IgD-negative memory B cell (primary cell): ENCODE measurements at places on chromosomes 3 and 15. TPM values are rescaled to one million over a fixed set of nuclear protein-coding genes. Genes with fewer than 3 reads are reported as not detected.

The CCDC14 gene
- 2.6 TPM for polyA plus RNA-seq

The RAD51 gene
- 0.45 TPM for polyA plus RNA-seq

The PODXL2 gene
- 9.1 TPM for polyA plus RNA-seq

The SLC28A1 gene
- polyA plus RNA-seq, result not detected

The GOLGA8S gene
- polyA plus RNA-seq, result not detected

The GPR87 gene
- not detected for polyA plus RNA-seq

The CHST2 gene
- 7.8 TPM for polyA plus RNA-seq

The TUSC7 gene
- polyA plus RNA-seq, result not detected

The OR5AC2 gene
- not detected for polyA plus RNA-seq

The RSL24D1 gene
- 93.3 TPM for polyA plus RNA-seq

The HCLS1 gene
- polyA plus RNA-seq, result 468 TPM

The SYNM gene
- not detected for polyA plus RNA-seq

The KBTBD13 gene
- not detected for polyA plus RNA-seq

The NR2E3 gene
- 0.78 TPM for polyA plus RNA-seq

The CA12 gene
- not detected for polyA plus RNA-seq

The TMEM158 gene
- polyA plus RNA-seq, result not detected

The TOMM70 gene
- 14.0 TPM for polyA plus RNA-seq

The TMEM44 gene
- 2.2 TPM for polyA plus RNA-seq

The COLQ gene
- not detected for polyA plus RNA-seq

The ZNF197 gene
- polyA plus RNA-seq, result 5.9 TPM

The GOLGA6D gene
- not detected for polyA plus RNA-seq

The ZBTB20 gene
- 42.6 TPM for polyA plus RNA-seq

The RNF123 gene
- polyA plus RNA-seq, result 19.7 TPM

The CASR gene
- polyA plus RNA-seq, result not detected

The TMEM207 gene
- not detected for polyA plus RNA-seq

The PROS1 gene
- polyA plus RNA-seq, result 0.26 TPM

The CYP8B1 gene
- not detected for polyA plus RNA-seq

The FAM107A gene
- not detected for polyA plus RNA-seq

The KPNA1 gene
- 44.8 TPM for polyA plus RNA-seq

The MELTF gene
- not detected for polyA plus RNA-seq

The VEPH1 gene
- not detected for polyA plus RNA-seq

The KLHL6 gene
- polyA plus RNA-seq, result 31.3 TPM

The CD200 gene
- 40.9 TPM for polyA plus RNA-seq

The SLC22A13 gene
- polyA plus RNA-seq, result not detected

The PLOD2 gene
- not detected for polyA plus RNA-seq

The RCCD1 gene
- 6.0 TPM for polyA plus RNA-seq

The ZBED2 gene
- 6.7 TPM for polyA plus RNA-seq

The CELF6 gene
- 0.19 TPM for polyA plus RNA-seq

The LRRIQ4 gene
- polyA plus RNA-seq, result not detected

The SLC6A20 gene
- polyA plus RNA-seq, result 0.69 TPM

The MON1A gene
- polyA plus RNA-seq, result 12.1 TPM

The RPUSD2 gene
- 19.7 TPM for polyA plus RNA-seq

The SEMA5B gene
- not detected for polyA plus RNA-seq

The CPN2 gene
- not detected for polyA plus RNA-seq

The NCK1 gene
- 31.9 TPM for polyA plus RNA-seq

The DNAH12 gene
- not detected for polyA plus RNA-seq

The CCR1 gene
- polyA plus RNA-seq, result 5.8 TPM

The ATP13A5 gene
- not detected for polyA plus RNA-seq

The PARP15 gene
- polyA plus RNA-seq, result 16.6 TPM

The CCDC174 gene
- polyA plus RNA-seq, result 38.8 TPM

The CKMT1A gene
- not detected for polyA plus RNA-seq

The CTXN2 gene
- not detected for polyA plus RNA-seq

The CHST14 gene
- 1.8 TPM for polyA plus RNA-seq

The RSRC1 gene
- 42.3 TPM for polyA plus RNA-seq

The FANCD2OS gene
- not detected for polyA plus RNA-seq

The SLC38A3 gene
- not detected for polyA plus RNA-seq

The ISG20 gene
- 760 TPM for polyA plus RNA-seq
